ENCODE measurements at places on chromosomes 13 and 19.

DNA sequence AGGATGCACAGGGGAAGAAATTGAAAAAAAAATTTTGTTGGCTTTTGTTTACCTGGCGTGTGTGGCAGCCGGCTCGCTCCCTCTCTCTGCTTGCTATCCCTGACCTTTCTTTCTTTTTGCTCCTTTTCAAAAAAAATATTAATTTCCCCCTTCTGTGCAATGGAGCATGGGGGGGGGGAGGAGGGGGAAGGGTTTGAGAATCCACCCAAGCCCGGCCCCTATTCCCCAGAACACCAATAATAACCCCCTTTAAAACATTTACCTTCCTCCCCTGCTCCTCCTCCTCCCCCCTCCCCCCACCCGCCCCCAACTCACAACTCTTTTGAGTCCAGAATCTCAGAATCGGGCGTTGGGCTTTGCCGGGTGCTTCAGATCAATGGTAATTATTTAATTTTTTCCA lies 28.4 kb downstream of the NFIX start:
- no peak for DNase-seq

- no peak for DNase-seq
Observed at GRCh38 chr19:53847555-53847954, 20.1 kb upstream of the MYADM start.

GRCh38 chr13:24875566-24875965 lies 111.6 kb downstream of the RNF17 start:
- no peak for DNase-seq

DNA sequence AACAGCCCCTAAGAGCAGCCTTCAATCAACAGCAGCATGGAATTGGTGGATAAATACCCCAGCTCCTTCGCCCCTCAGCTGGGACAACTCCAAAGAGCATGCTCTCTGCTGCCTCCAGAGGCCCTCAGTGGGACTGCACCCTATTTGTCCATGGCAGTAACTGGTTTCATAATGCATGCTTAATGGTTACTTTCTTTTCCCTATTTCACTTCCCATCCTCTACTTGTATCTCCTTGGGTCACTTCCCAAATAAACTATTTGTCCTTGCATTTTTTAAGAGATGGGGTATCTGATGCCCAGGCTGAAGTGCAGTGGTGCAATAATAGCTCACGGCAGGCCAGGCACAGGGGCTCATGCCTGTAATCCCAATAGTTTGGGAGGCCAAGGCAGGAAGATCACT lies 13.5 kb upstream of the TPM4 start:
- no peak for DNase-seq

- DNase-seq, result peak; percentile 28
Observed at GRCh38 chr13:113410472-113411201, 42.7 kb downstream of the ADPRHL1 start.

DNA sequence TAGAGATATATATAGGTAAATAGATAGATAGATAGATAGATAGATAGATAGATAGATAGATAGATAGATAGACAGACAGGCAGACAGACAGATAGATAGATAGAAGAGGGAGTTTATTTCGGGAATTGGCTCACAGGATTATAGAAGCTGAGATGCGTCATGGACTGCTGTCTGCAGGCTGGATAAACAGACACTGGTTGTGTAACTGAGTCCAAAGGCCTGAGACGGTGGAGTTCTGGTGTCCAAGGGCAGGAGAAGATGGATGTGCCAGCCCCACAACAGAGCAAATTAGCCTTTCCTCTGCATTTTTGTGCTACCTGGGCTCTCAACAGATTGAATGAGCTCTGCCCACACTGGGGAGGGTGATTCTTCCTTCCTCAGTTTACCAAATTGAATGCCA lies 2.7 kb downstream of the CYP4F3 start:
- no peak for DNase-seq

- no peak for DNase-seq
Observed at GRCh38 chr13:38348861-38349389, 726 bp upstream of the UFM1 start.

DNA sequence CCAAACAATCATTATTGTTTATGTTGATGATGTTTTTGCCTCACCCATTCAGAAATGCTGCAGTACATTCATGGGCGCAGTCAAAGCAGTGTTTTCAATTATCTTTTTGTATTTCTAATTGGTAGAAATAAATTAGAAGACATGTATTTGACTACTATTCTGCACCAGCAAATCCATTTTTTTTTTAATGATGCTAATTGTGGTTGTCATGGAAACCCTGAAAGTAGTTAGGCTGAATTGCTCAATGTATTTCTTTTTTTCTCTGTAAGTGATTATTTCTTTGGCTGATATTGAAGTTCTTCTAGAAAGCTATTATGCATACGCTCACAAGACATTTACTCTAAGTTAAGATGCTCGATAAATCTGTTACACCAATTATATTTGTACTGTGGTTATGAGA lies 101.2 kb downstream of the RFC3 start:
- DNase-seq, result no peak

DNA sequence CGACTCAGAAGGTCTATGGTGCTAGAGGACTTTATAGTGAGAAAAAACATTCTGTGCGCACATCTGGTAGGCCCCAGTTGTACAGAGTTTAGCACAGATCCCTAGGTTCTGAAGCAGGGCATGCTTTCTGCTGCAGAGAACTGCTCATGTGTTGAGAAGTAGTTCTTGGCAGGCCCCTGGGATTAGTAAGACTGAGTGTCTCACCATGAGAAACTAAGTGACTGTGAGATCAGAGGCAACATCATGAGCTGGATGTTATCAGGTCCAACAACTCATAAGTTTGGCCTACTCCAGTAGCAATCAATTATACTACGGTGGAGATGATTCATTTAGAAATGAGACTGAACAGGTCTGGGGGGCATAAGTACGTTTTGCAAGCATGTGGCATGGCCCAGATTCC lies 507.4 kb upstream of the KLF12 start:
- no peak for DNase-seq

- DNase-seq, result no peak
Observed at GRCh38 chr19:10105509-10106099, 558 bp upstream of the PPAN start.

GRCh38 chr19:35596366-35596999 lies 10.5 kb downstream of the PMIS2 start:
- DNase-seq, result no peak

DNA sequence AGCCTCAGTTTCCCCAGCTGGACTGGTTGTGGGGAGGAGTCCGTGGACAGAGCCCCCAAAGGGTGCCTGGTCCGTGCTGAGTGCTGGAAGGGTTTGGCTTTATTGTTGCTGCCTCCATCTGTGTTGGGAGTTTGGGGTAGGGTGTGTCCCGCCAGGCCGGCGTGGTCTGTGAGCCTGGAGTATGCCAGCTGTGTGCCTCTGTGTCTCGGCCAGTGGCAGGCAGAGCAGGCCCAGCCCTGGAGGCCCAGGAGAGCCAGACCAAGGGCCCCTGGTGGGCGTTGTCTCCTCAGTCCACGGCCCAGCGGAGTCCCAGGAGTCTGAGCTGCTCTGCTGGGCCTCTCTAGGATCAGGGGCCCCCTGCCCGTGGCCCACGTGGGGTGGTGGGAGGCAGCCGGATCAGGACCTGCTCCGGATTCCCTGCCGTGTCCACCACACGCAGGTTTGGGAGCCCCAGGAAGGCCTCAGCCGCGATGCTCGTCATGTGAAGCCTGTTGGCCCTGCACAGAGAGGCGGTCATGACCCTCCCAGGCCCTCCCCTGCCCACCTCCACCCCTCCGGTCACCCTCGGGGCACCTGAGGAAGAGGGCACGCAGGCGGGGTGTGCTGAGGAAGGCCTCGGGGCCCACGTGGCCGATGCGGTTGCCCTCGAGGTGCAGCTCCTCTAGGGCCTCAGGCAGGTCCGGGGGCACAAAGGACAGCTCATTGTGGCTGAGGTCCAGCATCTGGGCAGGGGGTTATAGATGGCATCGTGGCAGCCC lies 6.6 kb downstream of the PODNL1 start:
- DNase-seq, result no peak

GRCh38 chr19:19121371-19121770 lies 16.9 kb downstream of the TMEM161A start:
- DNase-seq, result no peak

DNA sequence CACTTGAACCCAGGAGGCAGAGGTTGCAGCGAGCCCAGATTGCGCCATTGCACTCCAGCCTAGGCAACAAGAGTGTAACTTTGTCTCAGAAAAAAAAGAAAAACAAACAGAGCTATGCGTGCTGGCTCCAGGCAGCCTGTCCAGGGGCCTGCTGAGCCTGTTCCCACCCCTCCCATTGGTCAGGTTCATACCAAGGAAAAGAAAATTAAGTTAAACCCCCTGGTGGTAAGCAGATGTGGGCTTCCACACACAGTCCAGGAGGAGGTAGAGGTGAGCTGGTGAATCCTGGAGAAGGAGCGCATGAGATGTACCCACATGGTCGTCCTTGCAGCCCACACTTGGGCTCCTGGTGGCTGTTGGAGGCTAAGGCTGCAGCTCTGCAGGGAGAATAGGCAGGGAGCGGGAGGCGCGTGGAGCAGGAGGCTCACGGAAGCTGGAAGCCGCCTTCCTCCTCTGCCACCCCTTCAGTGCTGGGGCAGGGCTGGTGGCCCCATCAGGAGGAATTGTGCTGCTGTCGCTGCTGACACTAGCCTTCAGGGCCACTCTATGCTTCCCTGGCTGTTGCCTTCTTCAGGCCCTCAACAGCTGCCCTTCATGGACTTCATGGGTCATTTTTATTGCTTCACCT lies 10.5 kb upstream of the CHAMP1 start:
- DNase-seq, result no peak

GRCh38 chr13:67515895-67516294 lies 285.8 kb upstream of the PCDH9 start:
- no peak for DNase-seq

- DNase-seq, result no peak
Observed at GRCh38 chr13:97459215-97459777, 25.3 kb downstream of the RAP2A start.

DNA sequence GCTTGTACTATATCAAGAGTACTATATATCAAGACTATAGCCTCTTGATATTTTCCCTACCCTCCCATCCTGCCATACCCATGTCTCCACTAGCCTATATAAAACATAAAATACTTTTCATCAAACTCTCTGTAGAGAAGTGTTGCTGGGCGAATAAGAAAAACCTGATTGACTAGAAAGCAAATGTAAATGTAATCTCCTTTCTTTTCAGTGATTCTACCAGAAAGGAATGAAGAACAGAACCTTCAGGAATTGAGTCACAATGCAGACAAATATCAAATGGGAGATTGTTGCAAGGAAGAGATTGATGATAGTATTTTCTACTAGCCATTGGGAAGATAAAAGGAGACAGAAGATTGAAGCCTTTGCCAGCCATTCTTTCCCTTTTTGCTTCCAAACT lies 89.2 kb downstream of the KCNRG start:
- no peak for DNase-seq

- DNase-seq, result no peak
Observed at GRCh38 chr19:15828121-15828610, 12.7 kb upstream of the OR10H1 start.

DNA sequence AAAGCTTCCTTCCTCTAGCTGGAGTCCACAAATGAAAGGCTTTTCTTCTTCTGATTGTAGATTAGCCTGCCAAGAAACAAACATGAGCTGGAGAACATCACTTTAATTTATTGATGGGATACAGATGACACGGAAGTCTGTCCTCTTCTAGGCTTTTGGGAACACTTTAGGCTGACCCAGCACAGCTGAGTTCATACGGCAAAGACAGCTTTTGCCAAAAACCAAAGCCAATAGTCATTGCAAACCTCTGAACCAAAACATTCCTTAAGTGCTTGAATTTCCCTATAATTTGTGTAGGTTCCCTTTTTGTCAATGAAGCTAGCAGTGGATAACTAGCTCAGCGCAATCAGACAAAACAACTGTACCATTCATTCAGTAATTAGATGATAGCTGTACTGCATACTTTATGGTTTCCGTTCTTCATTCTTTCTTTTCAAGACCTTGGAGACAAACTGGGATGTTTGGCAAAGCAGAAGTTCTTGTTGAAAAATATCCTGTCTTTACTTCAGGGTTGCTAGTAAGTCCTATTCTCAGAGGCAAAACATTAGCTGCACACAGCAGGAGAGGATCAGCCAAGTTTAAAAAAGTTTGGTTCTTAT lies 95.7 kb upstream of the SPRY2 start:
- peak; percentile 2 for DNase-seq

DNA sequence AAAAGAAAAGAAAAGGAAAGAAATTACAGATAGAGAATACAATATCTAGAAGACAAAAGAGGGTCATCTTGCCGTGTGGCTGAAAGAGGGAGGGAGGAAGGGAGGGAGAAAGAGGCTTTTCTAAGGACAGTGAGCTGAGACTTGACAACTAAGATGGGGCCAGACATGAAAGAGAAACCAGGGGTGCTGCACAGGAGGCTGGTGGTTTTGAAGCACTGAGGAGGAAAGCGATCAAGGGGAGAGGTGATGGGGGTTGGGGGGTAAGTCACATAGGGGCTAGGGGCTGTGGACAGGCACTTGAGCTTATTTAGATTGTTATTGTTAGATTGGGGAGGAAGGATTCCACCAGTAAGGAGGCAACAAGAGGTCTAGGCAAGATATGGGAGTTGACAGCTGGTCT lies 17.3 kb downstream of the PNPLA6 start:
- DNase-seq, result no peak

DNA sequence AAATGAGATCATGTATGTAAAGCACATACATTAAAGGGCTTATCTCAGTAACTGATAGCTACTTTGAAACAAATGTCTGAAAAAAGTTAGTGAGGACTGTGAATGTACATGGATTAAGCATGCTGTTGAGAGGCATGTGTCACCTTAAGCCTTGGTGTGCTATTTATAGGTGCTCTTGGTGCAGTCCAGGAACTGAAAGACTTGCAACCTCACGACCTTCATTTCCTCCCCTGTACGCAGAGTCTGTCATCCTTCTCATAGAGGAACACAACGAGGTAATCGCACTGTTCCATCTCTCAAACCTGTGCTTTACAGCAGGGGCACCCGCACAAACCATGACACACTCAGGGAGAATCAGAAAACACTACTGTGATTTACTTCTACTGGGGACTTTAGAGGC lies 65.6 kb downstream of the UFM1 start:
- DNase-seq, result no peak

DNA sequence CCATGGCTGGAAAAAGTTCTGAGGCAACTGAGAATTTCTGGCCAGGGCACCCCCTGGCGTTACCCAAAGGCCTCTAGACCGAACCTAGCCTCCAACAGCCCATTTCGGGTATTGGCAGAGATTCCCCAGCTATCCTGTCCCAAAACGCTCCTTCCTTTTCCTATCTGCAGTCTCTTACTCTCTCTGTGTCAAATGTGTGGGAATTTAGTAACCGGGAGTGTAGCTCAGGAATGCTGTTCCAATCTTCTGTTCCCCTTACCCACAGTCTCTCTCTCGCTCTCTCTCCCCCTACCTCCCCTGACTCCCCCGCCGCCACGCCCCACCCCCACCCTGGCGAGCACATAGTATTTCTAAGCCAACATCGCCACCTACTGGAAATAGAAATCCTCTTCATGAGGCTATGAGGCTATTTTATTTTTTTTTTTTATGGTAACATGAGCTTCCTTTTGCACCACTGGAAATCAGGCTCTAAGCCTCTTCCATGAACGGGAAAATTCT lies 27.0 kb downstream of the OXGR1 start:
- no peak for DNase-seq

- peak; percentile 55 for DNase-seq
Observed at GRCh38 chr13:33284031-33284430, 1.5 kb downstream of the STARD13 start.

Measured in AG09319 (cell line).